ENCODE measurements at places on chromosomes 6 and 20.

DNA sequence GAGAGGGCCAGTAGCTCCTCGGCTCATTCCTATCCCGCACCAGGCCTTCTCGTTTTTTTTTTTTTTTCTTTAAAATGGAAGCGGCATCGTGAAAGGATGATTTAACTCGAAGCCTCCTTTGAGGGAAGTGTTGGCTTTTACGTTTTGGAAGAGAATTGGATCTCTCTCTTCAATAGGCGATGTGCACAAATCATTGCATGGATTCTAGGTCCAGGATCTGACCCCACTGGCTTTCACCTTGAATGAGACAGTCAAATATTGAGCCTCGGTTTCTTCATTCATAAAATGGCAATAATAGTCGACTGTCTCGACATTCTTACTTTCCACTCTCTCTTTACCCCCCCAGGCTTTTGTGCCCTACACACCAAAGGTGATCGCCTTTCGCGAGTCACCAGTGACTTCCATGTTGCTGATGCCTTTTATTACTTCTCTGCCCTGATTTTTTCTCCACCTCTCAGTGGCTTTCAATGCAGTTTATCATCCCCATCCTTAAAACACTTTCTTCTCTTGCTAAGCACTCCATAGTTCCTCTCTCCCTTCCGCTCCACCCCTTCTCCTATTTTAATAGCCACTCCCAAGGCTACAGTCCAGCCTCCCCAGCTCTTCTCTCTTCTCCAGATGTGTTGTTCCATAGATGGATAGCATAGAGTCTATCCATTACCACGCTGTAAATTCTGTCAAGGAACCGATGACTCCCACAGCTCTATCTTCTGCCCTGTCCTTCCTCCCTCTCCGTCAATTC lies 473 bp upstream of the DTNBP1 start:
- no peak for DNase-seq

DNA sequence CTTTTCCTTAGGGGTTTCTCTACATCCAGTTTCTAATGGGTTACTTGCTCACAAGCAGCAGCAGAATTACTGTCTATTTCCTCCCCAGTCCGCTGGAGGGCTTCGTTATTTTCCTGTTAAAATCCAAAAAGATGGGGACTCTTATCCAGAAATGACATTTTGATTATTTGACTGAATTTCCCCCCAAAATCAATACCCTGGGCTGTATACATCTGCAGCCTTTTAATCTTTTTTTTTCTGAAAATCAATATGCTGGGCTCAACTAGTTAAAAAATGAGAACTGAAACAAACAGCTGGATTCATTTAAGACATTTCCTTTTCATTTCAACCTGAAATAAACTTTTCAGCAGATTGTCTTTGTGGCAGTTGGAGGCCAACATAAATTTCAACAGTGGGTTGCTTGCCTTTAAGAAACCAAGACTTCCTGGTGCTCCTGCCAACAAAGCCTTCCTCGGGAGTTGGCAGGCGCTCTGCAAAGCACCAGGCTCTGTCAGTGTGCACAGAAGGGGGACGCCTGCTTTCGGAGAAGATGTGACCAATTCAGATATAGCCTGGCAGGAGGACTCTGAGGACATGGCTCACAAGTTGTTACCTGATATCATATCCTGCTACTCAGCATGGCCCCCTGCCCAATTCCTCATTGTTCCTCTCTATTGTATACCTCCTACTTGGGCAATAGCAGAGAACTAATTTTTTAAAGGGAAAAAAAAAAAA lies 204.7 kb upstream of the ARG1 start:
- peak; percentile 38 for DNase-seq

DNA sequence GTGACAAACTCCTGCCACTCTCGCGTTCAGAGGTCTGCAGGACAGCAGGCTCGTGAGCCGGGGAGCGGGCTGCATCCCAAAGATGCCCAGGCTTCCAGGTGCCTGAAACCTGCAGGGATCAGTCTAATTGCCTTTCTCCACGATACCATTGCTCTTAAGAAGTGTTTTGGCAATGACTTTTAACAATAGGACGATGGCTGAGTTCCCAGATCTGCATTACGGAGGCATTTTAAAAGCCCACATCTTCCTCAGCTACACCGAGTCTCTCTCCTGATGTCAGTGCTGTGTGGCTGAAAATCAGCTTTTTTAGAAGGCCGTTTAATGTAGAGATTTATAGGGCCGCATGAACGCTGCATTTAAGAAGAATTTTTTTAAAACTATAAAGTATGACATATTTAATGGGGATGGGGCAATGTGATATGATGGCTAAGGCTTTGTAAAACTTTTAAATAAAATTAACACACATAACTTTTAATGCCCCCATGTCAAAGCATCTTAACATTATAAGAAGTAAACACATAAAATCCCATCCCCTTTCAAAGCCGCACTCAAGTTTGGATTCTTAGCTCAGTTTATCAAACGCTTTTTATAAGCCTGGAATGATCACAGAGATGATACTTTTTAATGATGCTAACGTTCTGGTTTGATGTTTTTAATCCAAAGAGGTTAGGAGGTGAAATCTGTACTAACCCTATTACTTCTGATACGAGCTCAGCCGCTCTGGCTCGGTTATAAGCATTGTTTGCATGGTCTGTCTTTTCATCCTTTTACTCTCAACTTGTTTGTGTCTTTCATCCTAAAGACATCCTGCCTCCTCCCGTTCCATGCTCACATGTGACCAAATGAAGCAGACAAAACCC lies 386.0 kb downstream of the SMOC2 start:
- DNase-seq, result no peak

DNA sequence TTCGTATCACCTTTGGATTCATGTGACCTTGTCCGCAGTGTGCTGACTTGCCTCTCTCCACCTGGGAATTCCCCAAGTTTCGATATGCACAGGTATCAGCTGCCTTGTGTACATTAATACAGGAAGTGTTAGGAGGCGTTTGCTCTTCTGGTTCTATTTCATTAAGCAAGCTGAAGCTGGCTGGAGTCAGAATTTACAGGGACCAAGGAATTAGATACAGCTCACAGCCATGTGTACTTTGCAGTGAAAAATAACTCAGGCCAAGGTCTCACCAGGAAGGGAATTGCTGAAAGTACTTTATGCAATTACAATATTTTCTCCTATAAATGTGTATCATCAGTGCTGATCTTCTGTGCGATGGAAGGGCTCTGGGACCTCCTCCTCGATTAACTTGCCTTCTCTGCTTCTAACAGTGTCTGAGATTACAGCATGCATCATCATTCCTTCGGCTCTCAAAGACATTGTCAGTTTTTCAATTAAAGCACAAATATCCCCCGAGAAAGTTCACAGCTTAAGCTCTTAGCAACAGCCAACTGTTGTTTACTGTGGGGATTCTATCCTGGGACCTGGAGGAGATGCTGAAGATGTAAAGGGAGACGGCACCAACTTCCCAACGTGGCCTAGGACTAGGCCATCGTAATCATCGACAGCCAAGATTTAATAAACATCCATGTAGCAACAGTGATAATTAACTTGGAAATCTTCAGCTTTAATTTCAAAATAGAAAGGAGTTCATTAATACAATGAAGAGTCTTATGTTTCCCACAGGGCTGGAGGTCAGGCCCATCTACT lies 13.8 kb upstream of the TIAM2 start:
- peak; percentile 51 for DNase-seq

DNA sequence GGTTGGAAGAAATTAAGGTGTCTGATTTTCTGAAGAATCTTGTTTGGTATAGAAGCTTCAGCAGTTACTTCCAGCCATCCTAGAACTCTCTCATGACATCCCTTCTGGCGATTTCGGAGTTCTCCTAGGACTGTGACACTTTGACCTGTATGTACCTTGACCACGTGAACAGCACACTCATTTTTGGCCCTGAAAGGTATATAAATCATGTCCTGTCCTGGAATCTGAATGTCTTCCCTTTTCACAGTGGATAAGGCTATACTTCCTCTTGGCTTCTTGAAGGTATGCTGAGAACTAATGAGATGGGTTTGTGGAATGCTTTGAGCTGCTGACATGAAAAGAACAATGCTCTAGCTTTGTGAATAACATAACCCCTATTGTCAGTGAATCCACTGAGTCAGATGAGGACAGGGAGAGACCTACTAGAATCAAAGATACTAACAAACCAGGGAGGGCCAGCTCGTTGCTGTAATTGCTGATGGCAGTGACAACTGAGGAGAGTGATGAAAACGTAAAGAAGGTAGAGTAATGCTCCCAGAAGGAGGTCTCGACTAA lies 6.0 kb upstream of the ZDHHC14 start:
- no peak for DNase-seq

DNA sequence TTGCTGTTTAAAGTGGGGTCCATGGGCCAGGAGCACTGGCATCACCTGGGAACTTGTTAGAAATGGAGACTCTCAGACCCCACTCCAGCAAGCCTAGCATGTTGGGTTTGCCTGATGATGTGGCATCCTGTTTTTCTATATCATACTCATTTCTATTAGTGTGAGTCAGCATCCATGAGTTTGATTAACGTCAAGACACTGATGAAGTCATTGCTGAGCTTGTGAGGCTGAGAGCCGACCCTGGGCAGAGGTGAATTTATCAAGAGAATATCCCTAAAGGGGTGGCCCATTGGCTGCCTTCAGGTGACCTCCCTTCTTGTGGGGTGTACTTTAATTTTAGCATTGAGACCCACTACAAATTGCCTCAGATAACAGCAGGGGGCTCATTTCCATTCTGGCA lies 43.4 kb upstream of the RNF144B start:
- no peak for DNase-seq

DNA sequence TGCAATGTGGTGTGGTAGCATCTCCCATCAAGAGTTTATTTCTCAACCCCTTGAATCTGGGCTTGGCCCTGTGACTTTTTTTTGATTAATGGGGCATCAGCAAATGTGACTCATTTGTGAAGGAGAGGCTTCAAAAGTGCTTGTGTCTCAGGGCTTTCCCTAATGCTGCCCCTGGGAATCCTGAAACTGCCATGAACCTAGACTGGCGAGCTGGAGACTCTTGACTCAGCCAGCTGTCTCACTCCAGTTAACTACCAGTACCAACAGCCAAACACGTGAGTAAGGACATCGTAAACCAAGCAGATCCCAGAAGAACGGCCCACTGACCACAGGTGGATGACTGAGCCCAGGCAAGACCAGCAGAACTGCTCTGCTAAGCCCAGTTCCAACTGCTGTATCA lies 72.8 kb upstream of the ADTRP start:
- no peak for DNase-seq

- no peak for DNase-seq
Measured at GRCh38 chr20:50877232-50877743, 53.9 kb downstream of the ADNP start.

DNA sequence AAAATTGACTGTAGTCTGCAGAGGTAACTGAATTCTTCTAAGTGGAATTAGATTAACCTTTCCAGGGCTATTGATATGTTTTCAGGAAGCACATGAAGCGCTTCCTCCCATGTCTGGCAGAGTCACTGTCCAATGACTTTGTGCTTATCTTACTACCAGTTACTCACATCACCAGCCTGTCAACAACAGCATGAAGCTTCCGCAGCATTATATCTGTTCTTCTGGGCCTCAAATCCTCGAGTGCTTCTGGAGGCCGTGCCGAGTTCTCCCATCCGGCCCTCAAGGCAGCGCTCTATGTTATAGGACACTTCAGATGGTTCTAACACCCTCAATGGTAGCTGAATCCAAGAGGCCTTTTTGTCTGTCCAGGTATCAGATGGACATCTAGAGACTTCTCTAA lies 33.2 kb downstream of the PSMG4 start:
- DNase-seq, result no peak

- peak; percentile 87 for DNase-seq
Measured at GRCh38 chr6:41732591-41733359, 2.6 kb downstream of the TFEB start.

DNA sequence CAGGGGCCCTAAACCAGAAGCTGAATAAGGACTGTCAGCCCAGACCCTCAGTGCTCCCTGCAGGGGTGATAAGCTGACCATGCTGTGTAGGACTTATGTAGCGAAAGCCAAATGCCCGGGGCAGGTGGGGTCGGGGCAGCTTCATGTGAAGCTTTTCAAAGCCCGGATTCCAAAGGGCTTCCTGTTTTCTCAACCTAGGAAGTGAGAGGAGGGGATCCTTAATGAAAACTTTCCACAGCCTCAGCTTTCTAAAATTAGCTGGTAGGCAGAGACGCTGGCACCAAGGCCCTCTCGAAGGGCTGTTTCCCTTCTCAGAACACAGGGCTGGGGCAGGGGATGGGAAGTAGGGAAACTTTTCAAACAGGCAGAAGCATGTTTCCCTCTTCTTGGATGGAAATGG lies 148.9 kb downstream of the NFATC2 start:
- no peak for DNase-seq

- DNase-seq, result no peak
Measured at GRCh38 chr20:31930779-31931178, 21.1 kb downstream of the PDRG1 start.

- DNase-seq, result no peak
Measured at GRCh38 chr6:15752820-15753219, 90.0 kb upstream of the DTNBP1 start.
